Body of pancreas (tissue), 4 donors: ENCODE measurements at places on chromosomes 13 and 19. TPM values are rescaled to one million over a fixed set of nuclear protein-coding genes. Genes with fewer than 3 reads are reported as not detected.

DNA sequence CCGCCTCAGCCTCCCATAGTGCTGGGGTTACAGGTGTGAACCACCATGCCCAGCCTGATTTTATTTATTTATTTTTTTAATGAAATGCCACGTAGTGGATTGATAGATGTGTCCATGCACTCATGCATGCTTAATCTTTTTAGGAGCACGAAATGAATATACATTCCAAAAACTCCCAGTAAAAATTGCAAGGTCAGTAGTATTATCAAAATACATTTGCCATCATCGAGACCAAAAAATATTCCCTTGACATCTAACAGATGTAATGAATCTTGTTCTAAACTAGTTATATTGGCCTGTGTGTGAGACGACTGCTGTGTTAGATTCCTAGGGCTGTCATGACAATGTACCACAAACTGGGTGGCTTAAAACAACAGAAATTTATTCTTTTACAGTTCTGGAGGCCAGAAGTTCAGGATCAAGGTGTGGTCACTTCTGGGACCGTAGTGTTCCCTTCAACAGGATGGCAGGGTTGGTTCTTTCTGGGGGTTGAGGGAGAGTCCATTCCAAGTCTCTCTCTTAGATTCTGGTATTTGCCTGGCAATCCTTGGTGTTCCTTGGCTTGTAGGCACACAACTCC, 56.1 kb upstream of the UBL3 start:
- H3K4me3 ChIP-seq, result no peak overlapping the region
- DNase-seq, result no peak
- H3K27ac ChIP-seq, result no peak overlapping the region
- H3K36me3 ChIP-seq, result no peaks in the 10 kb centered on the region
- H3K4me1 ChIP-seq, result peaks cover 4% of the 10 kb centered on the region

- no peak overlapping the region for H3K27ac ChIP-seq
- no peaks in the 10 kb centered on the region for H3K36me3 ChIP-seq
- H3K4me3 ChIP-seq, result no peak overlapping the region
- no peak for DNase-seq
Measured at GRCh38 chr13:56773148-56773547, 367.6 kb upstream of the PRR20A start.

DNA sequence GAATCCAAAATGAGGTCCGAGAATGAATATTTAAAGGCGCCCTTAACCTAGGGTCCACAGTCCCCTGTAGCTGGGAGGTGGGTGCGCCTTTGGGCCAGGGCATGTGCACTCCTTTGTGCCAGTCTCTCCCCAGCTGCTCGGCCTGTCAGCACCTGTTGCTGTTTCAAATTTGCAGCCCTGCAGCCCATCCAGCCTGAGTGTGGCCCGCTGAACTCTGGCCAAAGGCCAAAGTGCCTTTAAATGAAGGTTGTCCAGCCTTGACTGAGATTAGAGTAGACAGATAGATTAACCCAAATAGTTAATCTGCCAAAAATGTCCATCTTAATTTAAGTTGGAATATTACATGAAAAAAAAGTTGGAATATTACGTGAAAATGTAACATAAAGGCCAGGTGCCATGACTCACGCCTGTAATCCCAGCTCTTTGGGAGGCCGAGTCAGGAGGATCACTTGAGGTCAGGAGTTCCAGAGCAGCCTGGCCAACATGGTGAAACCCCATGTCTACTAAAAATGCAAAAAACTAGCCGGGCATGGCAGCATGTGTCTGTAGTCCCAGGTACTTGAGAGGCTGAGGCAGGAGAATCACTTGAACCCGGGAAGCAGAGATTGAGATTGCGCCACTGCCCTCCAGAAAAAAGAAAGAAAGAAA, 25.3 kb downstream of the TPT1 start:
- H3K27ac ChIP-seq, result peak overlapping the region; percentile 70
- no peaks in the 10 kb centered on the region for H3K27me3 ChIP-seq
- peaks cover 28% of the 10 kb centered on the region for H3K4me1 ChIP-seq
- H3K36me3 ChIP-seq, result no peaks in the 10 kb centered on the region

GRCh38 chr13:110232142-110232541, 74.8 kb downstream of the COL4A1 start:
- no peaks in the 10 kb centered on the region for H3K36me3 ChIP-seq
- H3K4me1 ChIP-seq, result peaks cover 5% of the 10 kb centered on the region
- no peak for DNase-seq
- H3K27ac ChIP-seq, result peak overlapping the region; percentile 22

- DNase-seq, result no peak
- H3K27me3 ChIP-seq, result no peaks in the 10 kb centered on the region
Measured at GRCh38 chr13:32008518-32009175, 22.9 kb upstream of the FRY start.

DNA sequence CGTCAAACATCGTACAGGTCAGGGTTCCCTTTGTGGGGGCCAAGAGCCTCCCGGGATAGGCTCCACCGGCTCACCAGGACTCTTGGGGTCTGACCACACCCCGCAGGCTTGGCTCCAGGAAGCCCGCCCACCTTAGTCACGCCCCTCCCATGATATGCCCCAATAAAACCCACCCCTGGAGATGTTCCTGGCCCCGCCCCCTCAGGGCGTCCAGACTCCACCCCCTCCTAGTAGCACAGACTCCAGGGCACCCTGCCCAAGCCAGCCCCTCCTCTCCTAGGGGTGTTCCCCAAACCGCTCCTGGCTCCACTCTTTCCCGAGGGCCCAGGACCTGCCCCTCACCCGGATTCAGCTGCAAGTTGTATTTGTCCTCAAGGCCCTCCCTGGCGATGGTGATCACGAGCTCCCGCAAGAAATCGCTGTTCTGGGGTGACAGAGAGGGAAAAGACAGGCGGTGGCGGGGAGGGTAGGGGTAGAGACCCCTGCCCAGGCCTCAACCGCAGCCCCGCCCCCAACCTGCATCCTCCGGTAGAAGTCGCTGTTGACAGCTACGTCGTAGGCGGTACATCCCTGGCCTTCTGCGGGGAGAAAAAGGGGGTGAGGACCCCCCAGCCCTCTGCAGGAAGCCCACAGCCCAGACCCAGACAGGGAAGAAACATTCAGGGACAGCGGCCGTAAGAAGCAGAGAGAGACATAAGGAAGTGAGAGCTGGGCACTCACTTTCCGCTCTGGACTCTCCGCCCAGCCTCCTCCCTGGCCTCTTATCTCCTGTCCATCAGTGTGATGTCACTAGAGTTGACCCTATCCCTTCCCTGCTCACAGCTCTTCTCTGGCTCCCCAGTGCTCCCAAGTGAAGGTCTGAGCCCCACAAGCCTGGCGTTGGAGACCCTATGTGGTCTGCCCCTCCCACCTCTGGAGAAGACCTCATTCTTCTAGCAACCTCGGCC, 3.9 kb downstream of the PIH1D1 start:
- H3K27ac ChIP-seq, result no peak overlapping the region
- peak; percentile 26 for DNase-seq
- H3K36me3 ChIP-seq, result no peaks in the 10 kb centered on the region
- H3K4me1 ChIP-seq, result peaks cover 22% of the 10 kb centered on the region
- no peaks in the 10 kb centered on the region for H3K27me3 ChIP-seq

- H3K4me3 ChIP-seq, result no peak overlapping the region
- H3K4me1 ChIP-seq, result no peaks in the 10 kb centered on the region
- H3K27ac ChIP-seq, result no peak overlapping the region
- no peaks in the 10 kb centered on the region for H3K36me3 ChIP-seq
- H3K27me3 ChIP-seq, result no peaks in the 10 kb centered on the region
Measured at GRCh38 chr13:83086088-83086487, 796.2 kb downstream of the SLITRK1 start.

DNA sequence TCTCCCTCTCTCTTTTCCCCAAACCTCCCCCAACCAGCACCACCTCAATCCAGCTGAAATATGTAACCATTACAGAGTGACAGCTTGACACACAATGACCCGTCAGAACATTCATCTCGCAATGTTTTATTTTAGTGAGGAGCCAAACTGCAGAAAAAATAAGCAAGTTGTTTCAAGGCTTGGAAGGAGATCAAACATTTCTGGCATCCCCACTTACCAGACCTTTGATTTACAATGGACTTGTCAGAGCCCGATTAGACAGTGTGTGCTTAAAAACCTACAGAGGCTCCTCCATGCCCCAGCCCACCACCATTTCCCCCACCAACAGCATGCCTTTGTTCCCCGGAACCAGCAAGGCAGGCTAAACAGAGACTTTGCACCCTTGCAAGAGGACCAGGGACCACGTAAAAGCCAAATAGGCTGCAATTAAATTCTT, 382.8 kb upstream of the ZNF507 start:
- no peak for DNase-seq
- no peaks in the 10 kb centered on the region for H3K36me3 ChIP-seq
- H3K27me3 ChIP-seq, result no peaks in the 10 kb centered on the region
- no peaks in the 10 kb centered on the region for H3K4me1 ChIP-seq
- no peak overlapping the region for H3K4me3 ChIP-seq

DNA sequence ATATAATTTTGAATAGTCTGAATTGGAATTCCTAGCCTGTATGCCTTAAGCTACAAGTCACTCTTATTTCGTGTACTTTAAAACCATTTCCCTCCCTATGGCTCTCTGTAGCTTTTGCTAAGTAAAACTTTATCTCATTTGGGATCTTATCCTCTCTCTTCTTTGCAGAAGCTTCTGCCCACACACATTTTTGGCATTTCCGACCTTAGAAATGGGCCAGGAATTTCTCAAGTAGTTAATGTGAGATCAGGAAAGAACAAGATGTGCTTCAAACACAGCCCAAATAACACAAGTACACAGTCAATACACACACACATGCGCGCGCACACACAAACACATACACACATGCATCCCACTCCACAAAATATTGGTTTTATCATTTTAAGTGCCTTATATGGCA, 931.0 kb upstream of the MIR17HG start:
- DNase-seq, result peak; percentile 20
- H3K27ac ChIP-seq, result no peak overlapping the region
- H3K4me1 ChIP-seq, result no peaks in the 10 kb centered on the region
- H3K36me3 ChIP-seq, result no peaks in the 10 kb centered on the region
- no peak overlapping the region for H3K4me3 ChIP-seq

- no peaks in the 10 kb centered on the region for H3K27me3 ChIP-seq
- no peak for DNase-seq
- no peak overlapping the region for H3K4me3 ChIP-seq
- no peaks in the 10 kb centered on the region for H3K36me3 ChIP-seq
Measured at GRCh38 chr19:29215322-29215845, 2.4 kb upstream of the UQCRFS1 start.

DNA sequence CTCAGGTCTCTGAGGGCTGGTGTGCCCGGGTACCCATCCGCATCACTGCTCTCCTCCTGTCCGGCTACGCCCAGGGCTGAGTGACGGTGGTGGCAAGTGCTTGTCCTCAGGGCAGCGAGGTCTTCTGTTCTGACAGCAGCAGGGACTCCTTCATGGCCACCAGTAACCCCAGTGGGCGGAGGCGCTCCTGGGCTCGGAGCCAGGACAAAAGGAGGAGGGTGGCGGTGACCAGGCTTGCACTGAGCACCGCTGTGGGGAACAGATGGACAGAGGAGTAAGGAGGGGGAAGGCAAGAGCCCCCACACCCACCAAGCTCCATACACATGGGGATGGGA, 5.8 kb downstream of the CD320 start:
- DNase-seq, result peak; percentile 15
- no peaks in the 10 kb centered on the region for H3K27me3 ChIP-seq
- no peaks in the 10 kb centered on the region for H3K36me3 ChIP-seq
- no peak overlapping the region for H3K27ac ChIP-seq
- peaks cover 4% of the 10 kb centered on the region for H3K4me1 ChIP-seq

DNA sequence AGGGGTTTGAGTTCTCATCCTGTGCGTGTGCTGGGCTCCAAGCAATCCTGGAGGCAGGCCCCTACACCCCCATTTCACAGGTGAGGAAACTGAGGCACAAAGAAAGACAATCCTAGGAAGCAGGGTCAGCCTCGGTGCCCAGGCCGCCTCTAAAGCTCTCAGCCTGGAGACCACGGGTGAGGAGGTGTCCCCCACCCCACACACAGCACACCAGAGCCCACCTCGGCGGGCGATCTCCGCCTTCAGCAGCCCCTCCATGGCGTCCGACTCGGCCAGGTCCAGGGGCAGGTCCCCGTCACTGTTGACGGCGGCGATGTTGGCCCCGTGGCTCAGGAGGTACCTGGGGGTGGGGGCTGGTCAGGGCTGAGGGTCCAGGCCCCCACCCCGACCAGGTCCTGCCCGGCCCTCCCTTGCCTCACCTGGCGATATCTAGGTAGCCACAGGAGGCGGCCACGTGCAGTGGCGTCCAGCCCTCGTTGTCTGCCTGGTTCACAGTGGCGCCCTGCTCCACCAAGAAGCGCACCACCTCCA, 5.1 kb downstream of the PPP1R12C start:
- no peak overlapping the region for H3K4me3 ChIP-seq
- H3K36me3 ChIP-seq, result no peaks in the 10 kb centered on the region
- H3K4me1 ChIP-seq, result peaks cover 42% of the 10 kb centered on the region
- H3K27ac ChIP-seq, result no peak overlapping the region
- DNase-seq, result peak; percentile 8

DNA sequence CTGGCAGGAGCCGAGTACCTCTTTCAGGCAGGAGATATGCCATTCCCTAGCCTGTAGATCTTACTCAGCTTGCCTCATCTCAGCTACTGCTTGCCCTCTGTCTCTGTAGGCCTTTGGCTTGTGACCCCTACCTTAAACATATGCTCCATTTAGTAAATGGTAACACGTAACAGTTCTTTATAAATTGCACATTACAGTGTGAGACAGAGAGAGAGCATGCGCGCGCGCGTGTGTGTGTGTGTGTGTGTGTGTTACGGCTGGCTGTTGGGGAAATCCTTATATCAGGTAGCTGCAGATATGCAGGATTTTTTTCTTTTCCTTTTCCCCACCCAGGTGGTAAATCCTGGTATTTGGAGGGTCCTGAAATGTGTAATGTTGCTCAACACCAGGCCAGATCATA, 4.2 kb downstream of the SPINT2 start:
- DNase-seq, result no peak
- no peaks in the 10 kb centered on the region for H3K27me3 ChIP-seq
- no peaks in the 10 kb centered on the region for H3K36me3 ChIP-seq
- H3K4me1 ChIP-seq, result peaks cover 81% of the 10 kb centered on the region

- no peaks in the 10 kb centered on the region for H3K36me3 ChIP-seq
- H3K4me1 ChIP-seq, result peaks cover 53% of the 10 kb centered on the region
- H3K4me3 ChIP-seq, result no peak overlapping the region
- no peak for DNase-seq
Measured at GRCh38 chr13:51734786-51735185, 69.2 kb downstream of the DHRS12 start.

DNA sequence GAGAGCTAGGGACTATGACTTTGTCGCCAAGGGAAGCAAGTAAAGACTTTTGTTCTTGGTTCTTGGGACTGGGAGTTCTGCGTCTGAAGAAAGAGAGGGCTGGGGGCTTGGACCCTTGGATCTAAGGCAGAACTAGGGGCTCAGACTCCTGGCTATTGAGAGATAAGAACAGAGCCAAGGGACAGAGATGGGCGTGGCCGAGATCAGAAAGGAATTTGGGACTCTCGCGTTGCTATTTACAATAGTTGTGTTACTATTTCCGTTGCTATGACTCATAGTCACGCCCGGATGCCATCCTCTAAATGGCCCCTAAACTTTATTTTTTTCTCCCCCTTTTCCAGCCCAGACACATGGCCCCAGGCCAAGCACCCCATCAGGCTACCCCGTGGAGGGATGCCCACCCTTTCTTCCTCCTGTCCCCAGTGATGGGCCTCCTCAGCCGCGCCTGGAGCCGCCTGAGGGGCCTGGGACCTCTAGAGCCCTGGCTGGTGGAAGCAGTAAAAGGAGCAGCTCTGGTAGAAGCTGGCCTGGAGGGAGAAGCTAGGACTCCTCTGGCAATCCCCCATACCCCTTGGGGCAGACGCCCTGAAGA, 759 bp downstream of the PPP1R15A start:
- peak overlapping the region; percentile 76 for H3K4me3 ChIP-seq
- peak overlapping the region; percentile 96 for H3K27ac ChIP-seq
- DNase-seq, result peak; percentile 91
- H3K27me3 ChIP-seq, result no peaks in the 10 kb centered on the region
- H3K36me3 ChIP-seq, result no peaks in the 10 kb centered on the region

MYO1F gene
- total RNA-seq, result 8.0 TPM

CACTIN gene
- 16.3 TPM for total RNA-seq

SHISA2 gene
- total RNA-seq, result not detected

RBM26 gene
- total RNA-seq, result 32.3 TPM

KLK7 gene
- 4.2 TPM for total RNA-seq

HOOK2 gene
- 114 TPM for total RNA-seq

SLAIN1 gene
- total RNA-seq, result 14.8 TPM

MEX3D gene
- total RNA-seq, result 18.8 TPM
